ENCODE measurements at places on chromosomes 3 and 15.

DNA sequence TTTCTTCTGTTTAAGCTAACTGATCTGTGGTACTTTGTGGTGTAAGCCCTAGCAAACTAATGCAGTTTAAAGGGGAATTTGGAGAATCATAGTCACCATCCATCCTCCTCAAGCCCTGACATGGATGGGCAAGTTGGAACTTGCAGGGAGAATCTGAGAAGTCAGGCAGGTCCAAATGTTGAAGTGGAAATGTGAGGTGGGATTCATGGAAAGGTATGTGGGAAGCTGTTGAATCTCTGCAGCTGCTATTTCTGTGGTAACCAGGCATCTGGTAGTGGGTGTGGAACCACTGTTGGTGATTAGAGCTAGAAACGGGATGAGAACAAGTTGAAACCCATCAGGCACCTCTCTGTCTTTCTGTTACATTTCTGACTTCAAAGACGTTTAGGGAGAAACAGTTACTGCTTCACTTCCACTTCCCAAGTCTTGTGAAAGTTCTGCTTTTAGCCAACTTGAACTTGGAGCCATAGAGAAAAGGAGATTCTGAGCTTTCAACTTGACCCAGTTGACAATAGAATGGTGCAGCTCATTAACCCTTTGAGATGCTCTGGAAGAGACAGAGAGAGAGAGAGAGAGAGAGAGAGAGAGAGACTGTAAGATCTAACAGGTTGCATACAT, 38.1 kb upstream of the NMNAT3 start:
- DNase-seq: no peak

GRCh38 chr3:132716372-132716771, 5.8 kb downstream of the NPHP3 start:
- no peak for DNase-seq

DNA sequence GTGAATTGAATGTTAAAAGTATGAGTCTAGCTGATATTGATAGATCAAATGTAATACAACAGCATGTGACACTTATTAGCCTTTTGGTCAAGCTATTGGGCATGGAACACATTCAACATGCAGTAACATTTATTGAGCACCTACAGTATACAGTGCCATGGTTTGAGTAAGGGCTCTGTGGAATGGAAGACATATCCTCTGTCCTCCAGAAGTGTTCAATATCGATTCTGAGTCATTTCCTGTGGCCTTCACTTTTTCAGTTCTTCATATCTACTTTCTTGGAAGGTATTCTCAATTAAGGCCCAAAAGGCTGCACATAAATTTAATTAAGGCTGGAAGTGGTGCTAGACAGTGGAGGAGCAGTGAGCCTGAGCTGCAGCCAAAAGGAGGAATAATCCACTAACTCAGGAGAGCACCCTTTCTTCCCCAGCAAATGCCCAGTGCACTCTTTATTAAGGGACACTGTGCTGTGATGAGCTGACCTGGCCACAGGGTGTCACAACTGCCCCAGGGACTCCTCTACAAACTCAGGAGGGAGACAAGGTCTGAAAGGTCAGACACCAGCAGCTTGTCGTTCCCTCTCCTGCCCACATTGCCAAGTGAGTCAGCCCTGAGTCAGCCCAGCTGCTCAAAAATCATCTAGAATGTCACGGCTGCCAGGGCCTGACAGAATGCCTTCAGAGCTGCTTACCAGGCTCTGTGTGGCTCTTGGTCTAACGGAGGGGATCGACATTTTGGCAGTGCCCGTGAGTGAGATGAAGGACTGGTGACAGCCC, 544.8 kb downstream of the AGBL1 start:
- DNase-seq: no peak

DNA sequence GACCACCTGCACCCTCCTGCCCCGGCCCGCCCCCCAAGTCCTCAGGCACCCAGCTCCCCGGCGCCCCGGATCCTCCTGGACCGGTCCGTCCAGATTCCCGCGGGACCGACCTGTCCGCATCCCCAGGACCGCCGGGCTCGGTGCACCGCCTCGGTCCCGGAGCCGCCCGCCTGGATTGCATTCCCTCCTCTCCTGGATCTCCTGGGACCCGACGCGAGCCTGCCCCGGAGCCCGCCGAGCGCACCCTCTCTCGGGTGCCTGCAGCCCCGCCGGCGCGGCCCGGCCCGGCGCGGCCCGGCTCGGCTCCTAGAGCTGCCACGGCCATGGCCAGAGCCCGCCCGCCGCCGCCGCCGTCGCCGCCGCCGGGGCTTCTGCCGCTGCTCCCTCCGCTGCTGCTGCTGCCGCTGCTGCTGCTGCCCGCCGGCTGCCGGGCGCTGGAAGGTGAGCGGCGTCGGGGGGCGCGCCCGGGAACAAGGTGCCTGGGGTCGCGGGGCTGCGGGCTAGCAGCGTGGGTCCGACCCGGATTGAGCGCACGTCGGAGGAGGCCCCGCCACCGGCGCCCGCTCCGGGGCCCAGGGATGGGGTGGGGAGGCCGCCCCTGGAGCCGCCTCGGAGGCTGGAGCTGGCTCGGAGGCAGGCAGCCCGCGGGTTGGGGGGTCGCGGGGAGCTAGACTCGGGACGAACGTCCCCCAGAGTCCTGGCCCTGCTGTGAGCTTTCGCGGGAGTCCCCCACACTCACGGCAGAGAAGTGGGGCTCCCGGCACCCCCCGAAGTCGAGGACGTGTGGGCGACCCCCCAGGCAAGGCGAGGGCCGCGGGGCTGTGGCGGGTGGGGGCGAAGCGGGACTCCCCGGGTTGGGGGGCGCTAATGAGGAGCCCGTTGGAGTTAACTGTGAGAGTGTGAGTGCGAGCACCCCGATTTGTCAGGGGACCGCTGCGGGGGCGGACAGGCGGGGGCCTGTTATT, 610 bp downstream of the EPHB3 start:
- no peak for DNase-seq

- no peak for DNase-seq
These were observed 17.8 kb downstream of the RUBCN start for GRCh38 chr3:197718891-197719290.

GRCh38 chr3:13236557-13237173, 163.4 kb upstream of the IQSEC1 start:
- DNase-seq: no peak

GRCh38 chr15:81752546-81752942, 293.3 kb downstream of the MEX3B start:
- peak; percentile 80 for DNase-seq

DNA sequence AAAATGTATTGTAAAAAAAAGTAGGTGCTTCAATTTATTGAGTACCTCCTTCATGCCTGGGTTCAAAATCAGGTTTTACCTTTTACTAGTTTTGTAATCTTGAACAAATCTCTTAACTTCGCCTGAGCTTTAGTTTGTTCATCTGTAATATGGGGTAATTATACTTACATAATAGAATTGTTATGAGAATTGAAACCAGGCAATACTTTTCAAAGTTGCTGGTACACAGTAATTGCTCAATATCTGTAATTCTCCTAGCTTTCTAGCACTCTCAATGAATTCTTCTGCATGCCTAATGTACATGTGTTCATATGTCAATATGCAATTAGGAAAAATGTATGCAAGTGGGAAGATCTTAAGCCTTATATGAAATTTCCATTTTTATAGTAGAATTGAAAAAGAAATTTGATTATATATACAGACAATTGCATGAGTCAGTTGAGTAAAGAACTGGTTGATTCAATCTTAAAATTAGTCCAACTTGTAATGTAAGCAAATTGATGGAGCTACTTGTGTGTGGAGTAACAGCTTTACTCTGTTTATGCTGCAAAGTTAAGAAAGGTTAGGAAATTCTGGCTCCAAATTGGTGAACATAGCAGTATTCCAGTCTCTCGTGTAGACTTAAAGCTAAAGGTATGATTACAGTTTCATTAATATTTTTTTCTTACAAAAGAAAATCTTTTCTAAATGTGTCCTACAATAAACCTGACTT, 4.1 kb downstream of the TNFSF10 start:
- no peak for DNase-seq

DNA sequence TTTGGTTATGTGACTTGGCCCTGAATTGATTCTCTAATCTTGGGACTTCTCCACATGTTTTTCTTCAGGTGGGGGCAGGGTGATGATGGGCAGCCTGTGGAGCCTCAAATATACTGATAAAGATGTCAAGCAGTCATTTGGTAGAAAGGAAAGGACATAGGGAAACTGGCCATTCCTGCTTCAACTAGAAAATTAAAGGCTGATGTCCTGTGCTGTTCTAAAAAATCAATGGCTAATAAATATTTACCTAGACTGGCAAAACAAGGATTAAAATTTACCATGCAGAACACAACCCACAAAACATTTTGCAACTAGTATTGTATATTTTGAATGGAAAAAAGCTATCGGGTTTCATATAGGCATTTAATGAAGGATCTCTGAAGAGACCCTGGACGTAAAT, 133.7 kb downstream of the GADL1 start:
- DNase-seq: no peak

GRCh38 chr15:54032066-54032465, 53.8 kb downstream of the UNC13C start:
- DNase-seq: no peak

- DNase-seq: no peak
These were observed 482.8 kb upstream of the NAALADL2 start for GRCh38 chr3:174376346-174376745.

GRCh38 chr3:10994306-10994705, 1.8 kb downstream of the SLC6A1 start:
- DNase-seq: no peak

DNA sequence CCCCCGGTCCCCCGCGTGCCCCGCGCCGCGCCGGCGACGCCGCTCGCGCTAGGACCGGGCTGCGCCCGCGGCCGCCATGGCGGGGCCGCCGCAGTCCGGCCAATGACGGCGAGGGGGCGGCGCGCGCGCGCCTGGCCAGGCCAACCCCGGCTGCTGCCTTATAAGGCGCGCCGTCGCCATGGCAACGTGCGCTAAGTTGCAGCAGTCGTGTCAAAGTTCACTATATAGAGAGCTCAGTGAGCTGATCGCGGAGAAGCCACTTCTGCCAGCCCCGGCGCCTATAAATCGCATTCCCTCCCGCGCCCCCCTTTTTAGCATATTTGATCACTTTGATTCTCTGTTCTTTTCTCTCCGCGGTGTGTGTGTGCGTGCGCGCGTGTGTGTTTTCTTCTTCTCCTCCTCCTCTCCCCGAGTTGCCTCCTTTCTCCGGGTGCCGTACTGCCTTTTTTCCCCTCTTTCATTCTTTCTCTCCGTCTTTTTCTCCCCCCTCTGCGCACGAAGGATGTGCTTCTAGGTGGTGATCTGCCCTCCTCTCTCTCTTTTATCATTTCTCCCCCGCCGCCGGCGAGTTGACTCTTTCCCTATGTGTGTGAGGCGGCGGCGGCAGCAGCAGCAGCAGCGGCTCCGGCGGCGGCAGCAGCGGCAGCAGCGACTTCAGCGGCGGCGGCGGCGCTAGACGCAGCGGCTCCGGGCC, at the start of gene NR2F2:
Gene NR2F2 (plus strand): TSS at position 251 of the 694 bp plus-strand sequence. CDS start 1,406 bp downstream, outside the sequence.
- DNase-seq: peak; percentile 84

DNA sequence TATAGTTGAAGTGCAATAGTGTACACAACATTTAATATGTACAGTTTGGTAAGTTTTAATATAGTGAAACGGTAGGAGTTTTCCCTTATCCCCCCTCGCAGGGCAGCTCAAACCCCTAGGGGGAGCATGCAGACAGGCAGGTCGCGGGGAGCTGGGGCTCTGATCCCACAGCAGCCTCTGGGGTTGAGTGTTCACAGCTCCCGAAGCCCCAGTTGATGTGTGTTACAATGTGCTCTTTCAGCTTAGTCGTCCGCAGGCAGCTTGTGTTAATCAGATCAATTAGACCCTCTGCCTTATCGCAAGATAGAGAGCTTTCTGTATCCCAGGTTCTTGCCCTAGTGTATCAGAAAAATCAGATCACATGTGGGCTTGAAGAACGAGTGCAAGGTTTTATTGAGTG, 143.1 kb upstream of the CHRNA7 start:
- DNase-seq: no peak

GRCh38 chr3:50609071-50609762, 2.4 kb downstream of the CISH start:
- no peak for DNase-seq

- DNase-seq: no peak
These were observed 576.2 kb downstream of the TUSC7 start for GRCh38 chr3:117285737-117286136.

DNA sequence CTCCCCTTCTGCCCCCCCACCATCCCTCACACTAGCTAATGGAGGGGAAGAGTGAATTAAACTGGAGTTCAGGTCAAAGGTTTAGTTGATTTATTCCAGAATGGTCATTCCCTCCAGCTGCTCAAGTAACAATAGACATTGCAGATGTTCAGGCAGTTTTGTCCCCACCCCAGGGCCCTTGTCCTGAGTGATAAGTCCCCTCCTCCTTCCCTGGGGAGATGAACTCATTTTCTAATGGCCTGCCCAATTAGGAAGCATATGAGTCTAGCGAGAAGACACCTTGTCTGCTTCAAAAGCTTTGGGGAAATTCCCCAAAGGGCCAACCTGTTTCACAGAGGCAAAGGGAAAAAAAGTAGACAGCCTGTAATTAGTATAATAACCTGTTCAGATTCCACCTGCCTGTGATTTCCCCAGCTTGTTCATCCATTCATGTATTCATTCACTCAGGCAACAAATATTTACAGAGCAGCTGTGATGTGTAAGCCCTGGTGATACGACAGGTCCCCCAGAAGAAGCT, 165.3 kb downstream of the SHQ1 start:
- peak; percentile 90 for DNase-seq

GRCh38 chr3:196572389-196572788, 3.9 kb downstream of the FBXO45 start:
- no peak for DNase-seq

DNA sequence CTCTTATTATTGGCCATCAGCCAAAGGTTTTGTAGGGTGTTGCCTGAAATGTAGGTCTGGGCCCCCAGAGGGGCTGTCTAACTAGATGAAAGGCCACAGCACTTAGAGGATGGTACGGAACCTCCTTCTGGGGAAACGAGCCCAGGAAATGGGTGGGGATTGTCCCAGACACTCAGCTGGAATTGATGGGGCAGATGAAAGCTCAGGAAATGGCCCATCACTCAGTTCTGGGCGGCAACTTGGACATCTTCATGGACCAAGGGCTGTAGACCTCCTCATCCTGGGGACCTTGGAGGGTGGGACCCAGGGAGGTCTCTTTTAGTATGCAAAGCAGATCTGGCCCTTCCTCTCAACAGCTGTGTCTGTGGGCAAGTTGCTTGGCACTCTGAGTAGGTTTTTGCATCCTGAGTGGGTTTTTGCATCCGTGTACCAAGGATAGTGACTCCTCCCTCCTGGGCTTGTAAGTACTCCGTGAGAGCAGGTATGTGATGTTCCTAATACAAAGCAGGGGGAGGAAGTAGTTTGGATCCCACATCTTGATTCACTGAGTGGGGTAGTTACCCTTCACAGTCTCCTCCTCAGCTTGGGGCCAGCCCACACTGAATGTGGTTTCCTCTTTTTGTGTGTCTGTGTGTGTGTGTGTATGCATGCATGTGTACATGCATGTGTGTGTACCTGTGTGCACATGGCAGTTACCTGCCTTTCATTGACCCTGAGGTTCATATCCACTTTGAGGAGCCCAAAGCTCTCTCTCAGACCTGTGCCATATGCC, 292.0 kb downstream of the RPLP1 start:
- DNase-seq: no peak

GRCh38 chr3:109678600-109678999, 341.3 kb upstream of the DPPA4 start:
- DNase-seq: no peak

- no peak for DNase-seq
These were observed 1038.6 kb downstream of the TUSC7 start for GRCh38 chr3:117748131-117748530.

GRCh38 chr15:90818251-90819210, 49.9 kb upstream of the FURIN start:
- DNase-seq: no peak
